NCI-H69 (cell line): ENCODE measurements at places on chromosomes 13 and 19.

DNA sequence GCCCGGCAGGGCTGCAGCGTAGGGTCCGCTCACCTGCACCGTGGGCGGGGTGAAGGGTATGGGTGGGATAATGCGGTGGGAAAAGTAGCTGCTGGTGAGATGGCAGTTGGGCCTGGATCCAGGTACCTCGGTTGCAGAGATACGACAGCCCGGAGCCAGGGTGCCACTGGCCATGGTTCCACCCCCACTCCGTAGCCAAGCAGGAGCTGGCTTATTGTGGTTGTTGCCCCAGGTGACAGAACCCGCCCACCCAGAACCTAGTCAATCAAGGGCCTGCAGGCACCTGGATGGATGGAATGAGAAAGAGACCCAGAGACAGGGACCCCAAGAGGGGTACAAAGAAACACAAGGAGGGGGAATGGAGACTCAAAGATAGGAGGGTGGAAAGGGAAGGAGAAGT, 3.5 kb upstream of the LHB start:
- DNase-seq, result peak; percentile 51

- DNase-seq, result peak; percentile 38
These were observed 23.1 kb upstream of the TNFRSF19 start for GRCh38 chr13:23547000-23547590.

GRCh38 chr13:22883956-22884355, 296.8 kb upstream of the SGCG start:
- no peak for DNase-seq

- no peak for DNase-seq
These were observed 22.0 kb downstream of the CEACAM4 start for GRCh38 chr19:41604831-41605230.

GRCh38 chr13:98533912-98534311, 43.0 kb downstream of the STK24 start:
- DNase-seq, result peak; percentile 40

DNA sequence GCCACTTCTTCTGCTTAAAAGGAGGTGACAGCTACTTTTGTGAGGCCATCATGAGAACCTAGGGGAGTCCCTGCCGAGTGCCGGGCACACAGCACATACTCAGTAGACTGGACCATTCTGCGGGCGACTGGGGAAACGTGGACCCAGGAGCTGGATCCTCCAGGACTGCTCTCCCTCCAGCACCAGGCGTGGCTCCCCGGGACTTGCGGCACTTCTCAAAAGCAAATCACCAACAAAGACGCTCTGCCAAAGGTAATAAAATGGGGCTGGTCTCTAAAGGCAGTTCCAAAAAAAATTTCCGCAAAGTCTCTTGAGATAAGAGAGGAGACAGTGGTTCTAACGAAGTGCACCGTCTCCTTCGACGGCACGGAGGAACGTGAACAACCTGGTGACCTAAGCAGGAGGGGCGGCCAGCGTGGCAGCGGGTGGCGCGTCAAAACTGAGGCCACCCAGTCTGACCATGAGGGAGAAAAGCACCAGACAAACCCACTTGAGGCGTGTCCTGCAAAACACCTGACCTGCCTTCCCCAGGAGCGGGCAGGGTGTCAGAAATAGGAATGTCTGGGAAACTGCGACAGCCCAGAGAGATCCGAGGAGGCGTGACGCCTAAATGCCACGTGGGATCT, 1.4 kb upstream of the TMPRSS9 start:
- DNase-seq, result no peak
